ENCODE measurements at places on chromosomes 12 and 14.
A peak's percentile ranks its signal among the peaks of the same experiment; 100 is the strongest.

DNA sequence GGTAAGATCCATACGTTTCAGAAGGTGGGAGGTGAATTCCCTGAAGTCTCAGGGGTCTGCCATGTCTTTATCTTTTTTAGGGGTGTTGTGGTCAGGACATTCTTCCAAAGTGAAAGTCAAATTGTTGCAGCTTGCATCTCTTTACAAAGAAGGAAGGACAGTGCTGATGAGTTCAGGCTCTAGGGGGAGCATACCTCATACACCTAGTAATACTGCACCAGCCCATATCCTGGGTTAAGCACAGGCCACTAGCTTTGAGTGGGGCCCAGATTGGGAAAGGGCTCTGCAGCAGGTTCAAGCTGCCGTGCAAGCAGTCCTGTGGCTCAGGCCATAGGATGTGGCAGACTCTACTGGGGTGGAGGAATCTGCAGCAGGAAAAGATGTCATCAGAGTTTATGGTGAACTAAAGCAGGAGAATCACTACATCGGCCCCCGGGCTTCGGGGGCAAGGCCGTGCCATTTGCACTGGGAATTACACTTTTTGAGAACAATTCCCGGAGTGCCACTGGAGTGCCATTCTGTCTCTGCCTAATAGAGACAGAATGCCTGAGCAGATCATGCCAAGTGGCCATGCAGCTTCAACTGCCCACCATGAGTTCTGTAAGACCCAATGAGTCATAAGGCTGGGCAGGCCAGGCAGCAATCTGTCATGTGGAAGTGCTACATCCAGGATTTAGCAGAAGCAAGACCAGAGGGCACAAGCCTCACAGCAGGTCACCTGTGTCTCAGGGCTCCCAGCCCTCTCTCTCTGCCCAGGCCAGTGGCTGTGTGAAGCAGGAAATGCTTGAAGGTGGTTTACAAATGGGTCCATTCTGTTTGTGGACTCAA is 32.3 kb downstream of the DIO3 start:
- no peak for DNase-seq

DNA sequence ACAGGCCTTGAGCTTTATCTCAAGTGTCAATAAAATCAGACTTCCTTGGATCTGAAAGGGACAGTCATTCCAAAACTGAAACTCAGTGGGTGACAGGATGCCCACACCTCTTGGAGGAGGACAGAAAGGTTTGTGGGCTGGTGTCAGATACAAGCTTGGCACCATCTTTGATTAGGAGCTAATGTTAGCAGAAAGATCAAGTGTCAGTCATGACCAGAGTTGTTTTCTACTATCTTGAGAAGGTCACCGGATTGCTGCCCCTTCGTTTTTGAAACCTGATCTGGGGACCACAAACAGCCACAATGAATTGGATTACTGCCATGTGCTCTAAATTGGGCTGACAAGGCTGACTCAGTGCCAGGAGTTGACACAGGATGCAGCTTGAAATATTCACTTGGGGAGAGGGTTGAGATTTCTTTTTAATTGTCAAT is 88.3 kb downstream of the OTOGL start:
- DNase-seq, result peak; percentile 74

- no peak for DNase-seq
Observed at GRCh38 chr12:84412226-84412625, 500.4 kb downstream of the SLC6A15 start.

GRCh38 chr12:132129007-132129406 is 15.1 kb downstream of the DDX51 start:
- no peak for DNase-seq

- DNase-seq, result peak; percentile 77
Observed at GRCh38 chr14:74980731-74981461, 21.8 kb upstream of the EIF2B2 start.

- no peak for DNase-seq
Observed at GRCh38 chr12:3455312-3455711, 35.7 kb upstream of the PRMT8 start.

GRCh38 chr14:92959189-92959531 is 36.2 kb downstream of the CHGA start:
- DNase-seq, result peak; percentile 59

DNA sequence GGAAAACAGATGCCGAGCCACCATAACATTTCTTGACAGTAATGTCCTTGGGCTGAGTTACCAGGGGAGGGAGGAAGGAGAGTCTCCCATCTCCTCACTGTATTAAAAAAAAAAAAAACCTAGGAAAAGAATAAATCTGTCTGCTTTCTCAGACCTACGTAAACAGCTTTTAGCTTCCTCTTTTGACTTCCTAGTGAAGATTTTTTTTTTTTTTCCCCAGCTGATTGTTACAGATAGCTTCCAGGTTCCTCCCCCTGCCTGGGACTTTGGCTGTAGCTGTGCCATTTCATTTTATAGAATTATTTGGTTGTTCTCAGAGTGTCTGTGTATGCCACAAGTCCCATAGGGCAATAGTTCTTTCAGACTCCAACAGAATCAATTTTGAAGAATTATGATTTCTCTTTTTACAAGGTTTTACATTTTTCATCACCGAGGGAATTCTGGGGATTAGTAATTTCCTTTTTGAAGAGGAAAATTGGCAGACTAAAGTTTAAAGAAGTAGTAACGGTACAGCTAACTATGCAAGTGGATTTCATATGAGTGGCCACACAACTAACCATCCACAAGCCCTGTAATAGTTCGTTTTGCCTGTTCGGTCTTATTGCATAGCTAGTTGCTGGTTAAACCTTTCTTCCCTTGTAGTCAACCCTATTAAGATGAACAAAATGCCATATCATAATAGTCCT is 23.1 kb upstream of the GNS start:
- DNase-seq, result no peak

DNA sequence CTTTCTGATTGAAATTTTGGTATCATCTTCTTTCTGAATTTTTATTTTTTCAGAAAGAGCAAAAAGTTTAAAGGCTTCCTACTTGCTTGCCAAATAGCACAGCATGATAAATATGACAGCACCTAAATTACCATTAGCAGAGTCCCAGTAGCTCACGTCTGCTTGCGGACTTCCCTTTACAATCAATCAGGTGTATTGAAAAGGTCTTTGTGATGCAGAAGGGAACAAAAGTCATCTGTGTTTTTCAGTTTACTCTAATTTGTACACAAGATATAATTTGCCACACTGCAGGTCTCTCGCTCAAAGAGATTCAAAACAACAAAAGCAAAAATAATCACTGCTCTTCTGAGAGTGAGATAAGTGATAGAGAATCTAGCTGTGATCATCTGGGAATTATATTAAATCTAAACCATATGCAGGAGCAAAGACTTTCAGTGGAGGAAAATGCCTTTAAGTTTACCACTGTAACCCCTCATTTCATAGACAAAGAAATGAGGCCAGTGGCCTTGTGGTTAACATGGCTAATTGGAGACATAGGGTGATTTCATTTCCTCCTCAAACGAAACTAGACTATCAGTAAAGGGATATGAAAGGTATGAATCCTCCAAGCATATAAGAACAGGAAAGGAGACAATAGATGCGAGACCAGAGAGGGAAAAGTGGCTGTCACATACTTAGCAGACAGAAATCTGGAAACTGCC is 240.8 kb upstream of the TMPO start:
- DNase-seq, result no peak

DNA sequence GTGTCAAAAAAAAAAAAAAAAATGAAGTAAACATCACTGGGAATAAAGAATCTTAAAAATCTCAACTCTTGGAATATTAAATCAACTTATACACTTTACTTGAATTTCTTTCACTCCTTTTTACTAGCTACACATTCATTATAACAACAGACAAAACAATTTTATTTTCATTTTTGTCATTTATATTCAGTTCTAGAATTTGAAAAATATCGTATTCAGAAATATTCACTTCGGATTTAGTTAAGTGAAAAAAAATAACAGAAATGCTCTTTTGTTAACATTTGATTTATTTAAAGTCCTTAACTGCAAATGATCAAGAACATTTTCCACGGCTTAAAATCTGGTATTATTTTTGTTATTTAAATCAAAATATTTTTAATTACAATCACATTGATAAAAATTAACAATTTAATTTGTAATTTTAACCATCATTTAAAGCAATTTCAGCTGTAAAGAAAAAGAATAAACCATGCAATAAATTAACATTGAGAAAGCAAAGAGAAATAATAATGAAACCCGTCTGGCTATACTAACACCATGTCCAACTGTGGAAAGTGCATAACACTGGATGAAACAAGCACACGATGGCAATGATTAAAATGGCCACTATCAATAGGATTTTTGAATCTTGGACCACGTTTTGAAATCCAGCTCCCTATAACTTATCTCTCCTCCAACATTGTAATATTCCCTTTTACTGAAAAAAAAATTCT is 5.2 kb downstream of the FOXA1 start:
- no peak for DNase-seq

DNA sequence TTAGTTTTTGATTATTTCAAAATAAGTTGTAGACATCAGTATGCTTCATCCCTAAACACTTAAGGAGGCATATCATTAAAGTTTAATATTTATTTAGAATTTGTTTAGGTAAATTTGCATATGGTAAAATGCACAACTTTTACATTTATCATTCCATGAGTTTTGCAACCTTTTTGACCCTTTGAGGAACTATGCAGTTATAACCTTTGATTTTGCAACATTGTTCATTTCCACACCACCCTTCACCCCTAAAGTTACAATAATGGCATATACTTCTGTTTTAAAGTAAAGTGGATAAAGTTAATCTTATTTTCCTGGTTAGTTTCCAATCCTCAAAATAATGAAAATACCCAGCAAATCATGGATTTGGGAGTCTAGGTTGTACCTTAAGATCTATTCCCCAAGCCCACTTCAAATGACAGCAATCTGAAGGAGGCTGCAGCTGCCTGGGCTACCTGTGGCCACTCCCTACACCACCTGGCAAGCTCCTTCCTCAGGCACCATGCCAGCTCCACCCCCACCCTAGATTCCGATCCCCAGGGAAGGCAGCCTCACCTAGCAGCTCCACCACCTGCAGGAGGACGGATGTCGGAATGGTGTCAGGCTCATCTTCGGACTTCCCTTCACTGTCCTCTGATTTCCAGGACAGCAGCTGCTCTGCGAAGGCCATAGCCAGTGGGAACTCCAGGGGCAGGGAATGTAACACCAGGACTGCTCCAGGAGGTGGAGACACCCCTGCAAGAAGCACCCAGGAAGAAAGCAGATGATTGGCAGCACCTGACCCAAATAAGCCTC is 65.1 kb downstream of the TRAFD1 start:
- DNase-seq, result no peak

DNA sequence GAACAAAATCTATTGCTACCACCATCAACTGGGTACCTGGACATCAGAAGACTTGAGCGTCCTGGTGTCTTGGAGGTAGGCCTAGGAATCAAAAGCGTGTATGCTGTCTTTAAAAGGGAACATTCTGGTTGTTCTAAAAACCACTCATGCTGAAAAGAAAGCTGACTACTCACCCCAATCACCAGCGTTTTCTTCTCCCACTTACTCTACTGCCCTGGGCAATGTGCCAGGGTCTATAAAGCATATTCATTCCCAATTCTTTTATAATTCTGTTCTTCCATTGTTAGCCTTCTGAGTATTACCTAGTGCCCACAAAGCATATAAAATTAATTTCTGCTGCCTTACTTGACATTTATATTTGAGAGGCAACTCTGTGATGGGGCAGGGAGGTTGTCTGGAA is 133.4 kb downstream of the KCNA5 start:
- no peak for DNase-seq

GRCh38 chr14:30225176-30225575 is 297.5 kb upstream of the PRKD1 start:
- DNase-seq, result no peak

- peak; percentile 70 for DNase-seq
Observed at GRCh38 chr14:51368721-51369163, 128.7 kb downstream of the TMX1 start.

- DNase-seq, result no peak
Observed at GRCh38 chr14:99717682-99718013, 33.5 kb downstream of the CYP46A1 start.

GRCh38 chr14:34971801-34972200 is 11.0 kb upstream of the SRP54 start:
- no peak for DNase-seq

Measured in femur (tissue), 1 donor.